Stimulated activated CD4-positive, alpha-beta T cell treated with anti-CD3 and anti-CD28 coated beads, Interleukin-2, amount 100 ng/mL, for 24 hours (primary cell): ENCODE measurements at places on chromosomes 1 and 21.

DNA sequence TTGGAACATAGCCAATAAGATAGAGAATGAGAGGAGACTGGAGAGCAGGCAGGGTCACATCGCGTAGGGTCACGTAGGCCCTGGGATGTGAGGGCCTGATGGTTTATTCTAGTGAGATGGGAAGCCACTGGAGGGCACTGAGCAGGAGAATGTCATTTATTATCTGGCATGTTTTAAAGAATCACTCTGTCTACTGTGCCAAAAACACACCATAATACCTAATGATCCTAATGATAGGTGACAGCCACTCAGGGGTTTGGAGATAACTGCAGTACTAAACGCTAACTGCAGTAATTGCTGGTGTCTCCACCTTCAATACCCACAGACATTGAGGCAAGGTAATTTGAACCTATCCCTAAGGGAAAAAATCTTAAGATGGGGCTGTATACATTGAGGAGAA lies 185.4 kb downstream of the TTLL7 start:
- no peak for DNase-seq

DNA sequence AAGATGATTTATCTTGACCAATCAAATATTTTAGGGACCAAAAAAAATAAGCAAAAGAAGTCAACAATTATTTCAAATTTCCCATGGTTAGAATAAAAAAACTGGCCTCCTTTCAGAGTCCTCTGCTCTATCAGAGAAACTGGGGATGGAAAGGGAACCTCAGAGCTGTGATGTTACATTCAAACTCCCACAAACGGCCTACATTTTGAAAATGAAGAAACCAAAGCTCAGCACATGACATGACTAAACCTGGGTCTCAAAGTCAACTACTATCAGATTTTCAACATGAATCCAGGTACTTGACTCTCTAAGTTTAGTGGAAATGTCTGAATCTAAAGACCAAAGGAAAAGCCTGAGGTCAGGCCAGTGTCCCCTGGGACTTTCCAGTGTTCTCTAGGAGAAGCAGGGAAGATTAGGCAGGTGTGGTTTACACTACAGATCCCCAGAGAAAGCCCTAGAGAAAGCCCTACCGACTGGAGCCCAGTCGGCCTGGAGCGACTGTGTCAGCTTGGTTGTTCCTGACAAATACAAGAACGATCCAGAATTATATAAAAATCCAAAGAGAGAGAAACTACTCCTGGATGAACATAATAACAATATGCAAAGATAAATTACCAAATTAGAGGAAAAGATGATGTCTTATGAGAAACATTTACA lies 24.8 kb downstream of the JAK1 start:
- no peak for DNase-seq

DNA sequence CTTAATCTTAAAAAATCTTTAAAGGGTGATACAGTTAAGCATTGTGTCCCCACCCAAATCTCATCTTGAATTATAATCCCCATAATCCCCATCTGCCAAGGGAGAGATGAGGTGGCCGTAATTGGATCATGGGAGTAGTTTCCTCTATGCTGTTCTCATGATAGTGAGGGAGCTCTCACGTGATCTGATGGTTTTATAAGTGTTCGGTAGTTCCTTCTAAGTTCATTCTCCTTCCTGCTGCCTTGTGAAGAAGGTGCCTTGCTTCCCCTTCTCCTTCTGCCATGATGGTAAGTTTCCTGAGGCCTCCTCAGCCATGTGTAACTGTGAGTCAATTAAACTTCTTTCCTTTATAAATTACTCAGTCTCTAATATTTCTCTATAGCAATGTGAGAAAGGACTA lies 10.7 kb downstream of the DHRS3 start:
- DNase-seq = no peak

GRCh38 chr1:77378723-77379535 lies 97.1 kb downstream of the AK5 start:
- no peak for DNase-seq

GRCh38 chr1:54585181-54586066 lies 37.4 kb downstream of the ACOT11 start:
- no peak for DNase-seq

DNA sequence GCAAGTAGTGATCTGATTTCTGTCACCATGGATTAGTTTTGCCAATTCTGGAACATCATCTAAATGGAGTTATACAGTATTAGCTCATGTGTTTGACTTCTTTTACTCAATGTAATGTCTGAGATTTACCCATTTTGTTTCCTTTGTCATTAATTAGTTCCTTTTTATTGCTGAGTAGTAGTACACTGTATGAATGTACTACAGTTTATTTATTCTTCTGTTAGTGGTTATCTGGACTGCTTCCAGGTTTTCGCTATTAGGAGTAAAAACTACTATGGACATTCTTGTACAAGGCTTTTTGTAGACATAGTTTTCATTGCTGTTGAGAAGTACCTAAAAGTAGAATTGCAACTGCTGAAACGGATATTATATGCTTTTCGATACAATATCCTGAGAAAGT lies 14.1 kb downstream of the SUCO start:
- DNase-seq = no peak

GRCh38 chr1:24857507-24858133 lies 72.5 kb downstream of the RUNX3 start:
- DNase-seq = peak; percentile 13
